ENCODE measurements at places on chromosomes 6 and 20.

DNA sequence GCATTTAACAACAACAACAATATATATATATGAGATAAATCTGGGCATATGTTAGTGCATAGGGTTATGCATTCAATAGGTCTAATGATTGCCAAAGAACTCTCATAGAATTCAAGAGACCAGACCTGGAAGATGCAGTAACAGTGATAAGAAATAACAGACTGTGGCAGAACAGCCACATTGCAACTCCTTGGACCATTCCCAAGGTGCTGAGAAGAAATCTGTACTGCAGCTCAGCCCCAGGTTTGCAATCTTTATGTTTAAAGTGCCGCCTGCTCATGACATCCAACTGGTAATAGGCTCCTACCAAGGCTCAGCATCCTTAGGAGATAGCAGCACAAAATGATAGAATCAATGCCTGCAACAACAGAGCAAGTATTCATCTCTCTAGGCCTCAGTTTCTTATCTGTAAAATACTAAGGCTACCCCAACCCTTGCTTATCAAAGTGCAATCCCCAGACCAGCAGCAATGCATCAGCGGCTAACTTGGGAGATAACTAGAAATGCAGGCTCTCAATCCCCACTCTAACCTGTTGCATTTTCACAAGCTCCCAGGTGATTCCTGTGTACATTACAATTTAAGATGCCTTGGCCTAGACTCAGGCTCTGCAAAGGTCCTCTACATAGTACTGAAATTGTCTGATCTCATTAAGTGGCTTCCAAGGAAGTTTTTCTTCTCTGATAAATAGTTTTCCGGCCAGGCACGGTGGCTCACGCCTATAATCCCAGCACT lies 30.6 kb upstream of the PIM1 start:
- DNase-seq = no peak

DNA sequence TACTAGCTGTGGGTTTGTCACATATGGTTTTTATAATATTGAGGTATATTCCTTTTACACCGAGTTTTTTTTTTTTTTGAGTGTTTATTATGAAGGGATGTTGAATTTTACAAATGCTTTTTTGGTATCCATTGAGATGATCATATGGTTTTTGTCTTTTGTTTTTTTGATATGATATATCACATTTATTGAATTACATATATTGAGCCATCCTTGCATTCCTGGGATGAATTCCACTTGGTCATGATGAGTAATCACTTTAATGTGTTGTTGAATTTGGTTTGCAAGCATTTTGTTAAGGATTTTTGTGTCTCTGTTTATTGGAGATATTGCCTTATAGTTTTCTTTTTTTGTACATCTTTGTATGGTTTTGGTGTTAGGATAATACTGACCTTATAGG lies 3.3 kb upstream of the ZNF337 start:
- no peak for DNase-seq

DNA sequence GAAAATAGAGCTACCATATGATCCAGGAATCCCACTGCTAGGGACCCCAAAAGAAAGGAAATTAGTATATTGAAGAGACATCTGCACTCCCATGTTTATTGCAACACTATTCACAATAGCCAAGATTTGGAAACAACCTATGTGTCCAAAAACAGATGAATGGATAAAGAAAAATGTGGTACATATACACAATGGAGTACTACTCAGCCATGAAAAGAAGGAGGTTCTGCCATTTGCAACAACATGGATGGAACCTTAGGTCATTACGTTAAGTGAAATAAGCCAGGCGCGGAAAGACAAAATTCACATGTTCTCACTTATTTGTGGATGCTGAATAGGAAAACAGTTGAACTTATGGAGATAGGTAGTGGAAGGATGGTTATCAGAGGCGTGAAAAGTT lies 137.3 kb downstream of the ADAT2 start:
- DNase-seq = no peak

- DNase-seq = no peak
Measured at GRCh38 chr20:57000441-57000968, 265.9 kb downstream of the BMP7 start.

DNA sequence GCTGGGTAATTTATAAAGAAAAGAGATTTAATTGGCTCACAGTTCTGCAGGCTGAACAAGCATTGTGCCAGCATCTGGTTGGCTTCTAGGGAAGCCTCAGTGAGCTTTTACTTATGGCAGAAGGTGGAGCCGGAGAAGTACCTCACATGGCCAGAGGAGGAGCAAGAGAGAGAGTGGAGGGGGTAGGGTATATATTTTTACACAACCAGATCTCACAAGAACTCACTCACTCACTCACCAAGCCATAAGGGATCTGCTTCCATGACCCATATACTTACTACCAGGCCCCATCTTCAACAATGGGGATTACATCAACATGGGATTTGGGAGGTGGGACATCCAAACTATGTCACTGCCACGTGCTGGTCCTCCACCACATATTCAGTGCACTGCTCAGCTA lies 152.6 kb upstream of the PRND start:
- DNase-seq = no peak

DNA sequence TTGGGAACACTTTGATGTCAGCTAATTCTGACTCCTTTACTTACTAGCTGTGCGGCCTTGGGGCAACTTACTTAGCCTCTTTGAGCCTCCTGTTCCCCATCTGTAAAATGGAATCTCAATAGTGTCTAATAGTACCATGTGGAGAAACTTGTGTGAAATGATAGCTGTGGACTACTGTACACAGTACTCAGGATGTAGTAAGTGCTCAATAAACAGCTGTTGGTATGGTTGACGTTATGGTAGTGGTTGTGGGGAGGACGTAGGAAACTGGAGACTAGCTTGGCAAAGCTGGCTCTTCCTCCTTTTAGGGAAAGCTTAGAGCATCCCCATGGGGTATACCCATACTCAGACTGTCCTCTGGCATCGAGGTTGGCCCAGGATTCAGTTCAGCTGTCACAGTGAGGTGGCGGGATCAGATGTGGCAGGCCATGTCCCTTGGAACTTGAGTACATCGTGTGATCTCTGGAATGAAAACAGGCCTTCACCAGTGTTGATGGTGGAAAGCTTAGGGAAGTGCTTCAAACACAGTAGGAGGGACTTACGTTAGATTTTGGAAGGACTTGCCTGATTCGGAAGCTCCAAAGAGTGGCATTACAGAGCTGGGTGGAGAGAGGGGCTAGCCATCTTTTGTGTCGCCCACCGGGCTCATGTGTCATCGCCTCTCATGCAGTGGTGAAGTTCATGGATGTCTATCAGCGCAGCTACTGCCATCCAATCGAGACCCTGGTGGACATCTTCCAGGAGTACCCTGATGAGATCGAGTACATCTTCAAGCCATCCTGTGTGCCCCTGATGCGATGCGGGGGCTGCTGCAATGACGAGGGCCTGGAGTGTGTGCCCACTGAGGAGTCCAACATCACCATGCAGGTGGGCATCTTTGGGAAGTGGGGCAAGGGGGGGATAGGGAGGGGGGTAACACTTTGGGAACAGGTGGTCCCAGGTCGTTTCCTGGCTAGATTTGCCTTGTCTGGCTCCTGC lies 7.1 kb downstream of the VEGFA start:
- peak; percentile 25 for DNase-seq

DNA sequence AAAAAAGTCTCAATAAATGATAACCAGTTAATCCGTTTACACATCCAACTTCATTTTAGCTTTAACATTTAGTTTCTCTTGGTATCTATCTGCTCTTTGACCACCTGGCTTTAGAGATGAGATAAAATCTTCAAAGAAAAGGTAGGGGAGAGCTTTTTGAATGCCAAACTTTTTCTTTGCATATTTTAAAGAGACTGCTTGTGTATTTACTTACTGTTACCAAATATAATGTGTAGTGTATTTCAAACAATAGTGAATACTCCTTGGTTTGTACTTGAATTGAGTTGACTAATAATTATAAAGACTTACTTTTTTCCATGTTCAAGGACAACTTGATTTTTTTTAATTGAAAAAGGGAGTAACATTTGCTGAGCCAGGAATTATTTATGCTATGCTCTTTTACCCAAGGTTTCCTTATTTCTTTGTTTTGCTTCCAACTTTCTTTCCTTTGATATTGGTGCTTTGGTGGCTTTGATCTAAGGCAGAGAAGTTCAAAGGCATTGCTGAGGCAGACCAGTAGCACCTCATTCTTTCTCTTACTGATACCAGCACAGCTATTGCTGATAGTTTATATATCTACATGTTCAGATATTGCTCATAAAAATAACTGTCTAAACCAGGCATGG lies 7.8 kb downstream of the CCDC170 start:
- DNase-seq = no peak

GRCh38 chr6:34144581-34145160 lies 1.2 kb downstream of the GRM4 start:
- DNase-seq = no peak

GRCh38 chr20:60762386-60762785 lies 489.7 kb upstream of the CDH4 start:
- DNase-seq = no peak

DNA sequence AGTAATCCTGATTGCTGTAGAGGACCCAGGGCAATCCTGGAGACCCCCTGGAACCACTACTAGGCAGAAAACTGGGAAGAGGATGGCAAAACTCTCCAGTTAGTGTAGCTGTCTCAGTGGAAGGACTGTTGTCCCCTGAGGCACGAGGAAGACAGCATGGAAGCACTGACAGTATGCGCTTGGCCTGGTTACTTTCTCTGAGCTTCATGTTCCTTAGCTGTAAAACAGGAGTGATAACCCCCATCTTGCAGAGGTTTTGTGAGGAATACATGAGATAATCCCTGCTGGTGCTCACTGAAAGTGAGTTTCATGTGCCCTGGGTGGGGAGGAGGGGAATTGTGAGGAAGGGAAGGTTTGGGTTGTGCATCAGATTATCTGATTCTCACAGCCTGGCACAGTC lies 3.2 kb downstream of the NT5E start:
- no peak for DNase-seq

- DNase-seq = no peak
Measured at GRCh38 chr6:112214739-112215269, 39.6 kb downstream of the LAMA4 start.

GRCh38 chr6:39391182-39391581 lies 68.7 kb upstream of the KCNK16 start:
- DNase-seq = no peak

GRCh38 chr6:157841211-157841840 lies 18.3 kb downstream of the SNX9 start:
- DNase-seq = no peak

GRCh38 chr6:21187485-21187884 lies 406.1 kb upstream of the SOX4 start:
- no peak for DNase-seq

DNA sequence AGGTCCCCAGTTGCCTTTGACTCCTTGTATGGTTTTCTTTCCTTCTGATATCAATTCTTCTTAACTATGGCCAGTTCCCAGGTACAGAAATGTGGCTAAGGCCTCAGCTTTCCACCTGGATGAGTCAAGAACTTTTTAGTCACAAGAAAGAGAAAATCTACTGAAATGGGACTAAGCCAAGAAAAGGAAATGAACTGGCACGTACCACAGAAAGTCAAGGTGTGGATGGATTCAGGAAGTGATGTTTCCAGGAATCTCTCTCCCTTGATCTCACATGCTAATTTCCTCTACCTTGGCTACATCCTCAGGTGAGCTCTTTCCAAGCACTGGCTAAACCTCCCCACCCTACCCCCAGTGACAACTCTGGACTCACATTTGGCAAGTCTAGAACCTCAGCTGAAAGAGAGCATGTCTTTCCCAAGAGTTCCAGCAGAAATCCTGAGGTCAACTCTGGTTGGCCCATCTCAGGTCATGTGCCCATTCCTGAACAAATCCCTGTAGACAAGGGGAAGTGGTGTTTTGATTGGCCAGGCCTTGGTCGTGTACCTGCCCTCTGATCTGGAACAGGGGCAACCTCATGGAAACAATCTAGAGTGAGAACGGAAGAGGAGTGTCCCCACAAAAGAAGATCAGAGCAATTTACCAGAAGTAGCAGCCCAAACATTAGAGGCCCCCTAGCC lies 205.3 kb downstream of the NFATC2 start:
- no peak for DNase-seq

GRCh38 chr6:14720411-14721102 lies 525.3 kb upstream of the JARID2 start:
- no peak for DNase-seq

DNA sequence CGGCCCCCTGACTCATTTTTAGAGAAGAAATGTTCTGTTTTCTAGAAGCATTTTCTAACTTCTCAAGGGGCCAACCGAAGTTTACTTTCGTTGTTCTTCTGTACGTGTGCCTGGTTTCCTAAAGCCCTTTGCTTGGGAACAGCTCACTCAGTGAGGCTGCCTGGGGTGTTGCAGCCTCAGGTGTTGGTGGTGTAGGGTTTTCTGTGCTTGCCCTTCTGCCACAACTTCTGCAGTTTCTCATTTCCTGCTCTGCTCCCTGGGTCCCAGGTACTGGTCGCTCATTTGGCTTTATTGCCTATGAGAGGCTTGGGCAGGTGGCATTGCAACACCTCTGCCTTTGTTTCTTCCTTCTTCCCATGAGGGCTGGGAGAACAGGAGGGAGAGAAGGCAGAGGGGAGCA lies 278.3 kb downstream of the SOX4 start:
- DNase-seq = no peak

DNA sequence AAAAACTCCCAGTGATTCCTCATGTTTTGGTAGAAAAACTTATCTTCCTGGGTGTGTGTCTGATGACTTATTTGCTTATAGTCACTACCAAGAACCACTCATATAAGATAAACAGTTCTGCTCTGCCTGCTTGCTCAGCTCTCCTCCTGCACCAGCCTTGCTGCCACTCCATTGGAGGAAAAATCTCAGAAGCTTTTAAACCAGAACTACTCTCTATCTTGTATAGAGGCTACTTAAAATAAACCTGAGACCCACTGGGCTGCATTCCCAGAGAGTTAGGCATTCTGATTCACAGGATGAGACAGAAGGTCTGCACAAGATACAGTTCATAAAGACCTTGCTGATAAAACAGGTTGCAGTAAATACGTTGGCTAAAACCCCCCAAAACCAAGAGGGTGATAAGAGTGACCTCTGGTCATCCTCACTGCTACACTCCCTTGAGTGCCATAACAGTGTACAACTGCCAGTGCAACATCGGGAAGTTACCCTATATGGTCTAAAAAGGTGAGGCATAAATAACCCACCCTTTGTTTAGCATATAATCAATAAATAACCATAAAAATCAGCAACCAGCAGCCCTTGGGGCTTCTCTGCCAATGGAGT lies 728.3 kb downstream of the EPHA7 start:
- DNase-seq = no peak

- DNase-seq = peak; percentile 38
Measured at GRCh38 chr6:34301408-34301807, 52.6 kb upstream of the SMIM29 start.

- no peak for DNase-seq
Measured at GRCh38 chr6:163983679-163984078, 569.2 kb downstream of the QKI start.

- DNase-seq = no peak
Measured at GRCh38 chr6:74755778-74756177, 450.1 kb downstream of the COL12A1 start.

- no peak for DNase-seq
Measured at GRCh38 chr6:46325561-46326530, 155.1 kb upstream of the ENPP5 start.

Data from pancreas (tissue), 10 donors.